ENCODE measurements at places on chromosomes 5 and 9.

DNA sequence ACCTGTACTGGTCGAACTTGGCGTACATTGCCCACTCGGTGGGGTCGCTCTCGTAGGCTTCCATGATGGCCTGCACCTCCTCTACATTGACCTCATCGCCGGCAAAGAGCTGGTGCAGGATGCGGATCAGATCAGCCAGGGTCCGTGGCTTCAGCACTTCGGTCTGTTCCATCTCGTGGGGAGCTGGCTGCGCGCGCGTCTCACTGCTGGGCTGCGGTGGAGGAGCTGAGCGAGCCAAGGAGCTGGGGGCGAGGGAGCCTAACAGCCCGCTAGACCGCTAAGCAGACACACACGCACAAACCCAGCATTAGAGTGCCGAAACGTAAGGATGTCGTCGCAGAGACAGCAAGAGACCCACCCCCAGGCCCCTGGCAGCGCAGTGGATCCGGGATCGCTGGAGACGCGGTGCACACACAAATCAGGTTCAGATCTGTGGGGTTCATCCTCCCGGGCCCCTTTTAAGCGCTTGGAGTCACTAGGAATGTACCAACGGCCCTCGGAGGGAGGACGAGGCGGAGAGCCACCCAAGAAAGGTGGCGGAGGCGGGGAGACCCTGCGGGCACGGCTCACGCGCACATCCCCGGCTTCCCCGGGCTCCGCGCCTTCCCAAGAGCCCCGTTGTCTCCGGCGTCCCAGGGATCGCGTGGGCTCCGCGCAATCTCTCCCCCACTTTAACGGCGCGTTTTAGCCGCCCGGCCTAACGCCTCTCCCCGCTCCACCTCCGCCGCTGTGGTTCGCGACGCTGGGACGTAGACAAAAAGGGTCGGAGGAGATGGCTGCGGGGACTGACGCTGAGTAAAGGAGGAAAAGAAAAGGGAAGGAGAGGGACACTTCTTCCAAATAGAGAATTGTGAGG lies at the start of gene CDO1:
Gene CDO1 (minus strand): TSS at position 434 of the 856 bp plus-strand sequence. CDS start 262 bp downstream, at position 172.
- DNase-seq: peak; percentile 59

DNA sequence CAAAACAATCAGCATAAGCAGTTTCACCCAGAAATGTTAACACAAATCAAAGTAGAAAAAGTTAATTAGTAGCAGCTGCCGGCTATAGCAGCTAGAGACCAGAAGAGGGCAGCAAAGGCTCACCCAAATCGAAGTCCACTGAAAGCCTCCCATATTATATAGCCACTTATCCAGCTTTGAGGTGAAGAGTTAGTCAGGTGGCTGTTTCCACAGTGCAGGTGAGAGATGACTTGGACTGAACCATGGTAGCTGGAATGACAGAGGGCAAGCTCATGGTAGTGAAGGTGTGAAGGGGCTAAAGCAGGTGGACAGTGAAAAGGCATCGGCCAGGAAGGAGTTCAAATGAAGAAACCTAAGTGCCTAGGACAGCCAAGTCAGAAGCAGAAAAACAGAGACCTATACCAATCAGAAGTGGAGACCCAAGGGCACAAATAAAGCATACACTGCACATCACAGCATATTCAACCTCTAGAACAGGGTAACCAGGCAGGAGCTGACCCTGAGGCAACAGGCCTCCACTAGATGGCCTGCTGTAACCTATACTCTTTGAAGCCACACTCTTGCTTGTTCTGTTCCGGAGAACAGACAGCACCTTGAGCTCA lies 7.2 kb upstream of the RNF38 start:
- peak; percentile 65 for DNase-seq

GRCh38 chr9:35652829-35653209 lies 2.1 kb upstream of the SIT1 start:
- no peak for DNase-seq

DNA sequence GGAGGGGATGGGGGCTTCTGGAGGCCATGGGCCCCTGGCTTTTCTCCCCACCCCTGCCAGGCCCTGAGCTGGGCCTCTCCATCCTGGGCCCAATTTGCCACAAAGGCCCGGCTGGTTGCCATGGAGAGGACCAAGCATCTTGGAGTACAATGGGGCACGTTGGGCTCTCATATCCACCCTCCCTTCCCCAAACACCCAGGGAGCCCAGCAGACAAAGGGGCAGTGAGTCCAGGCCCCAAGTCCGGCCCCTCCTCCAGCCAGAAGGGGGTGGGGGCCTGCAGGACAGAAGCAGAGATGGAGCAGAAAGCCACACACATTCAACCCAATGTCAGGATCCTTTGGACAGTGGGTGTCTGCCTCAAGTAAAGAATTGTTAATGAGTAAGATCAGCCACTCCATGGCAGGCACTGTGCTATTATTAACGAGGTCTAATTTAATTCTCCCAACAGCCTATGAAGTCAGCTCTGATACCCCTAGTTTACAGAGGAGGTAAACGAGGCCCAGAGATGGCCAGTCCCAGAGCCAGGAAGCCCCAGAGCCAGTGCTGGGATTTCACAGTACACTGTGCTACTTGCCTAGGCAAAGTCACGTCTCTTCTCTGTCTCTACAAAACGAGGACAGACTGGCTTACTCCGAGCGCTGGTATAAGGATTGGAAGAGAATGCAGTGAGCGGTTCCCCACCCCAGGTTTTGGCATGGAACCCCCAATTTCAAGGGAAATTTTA lies 2.3 kb downstream of the CRB2 start:
- no peak for DNase-seq

DNA sequence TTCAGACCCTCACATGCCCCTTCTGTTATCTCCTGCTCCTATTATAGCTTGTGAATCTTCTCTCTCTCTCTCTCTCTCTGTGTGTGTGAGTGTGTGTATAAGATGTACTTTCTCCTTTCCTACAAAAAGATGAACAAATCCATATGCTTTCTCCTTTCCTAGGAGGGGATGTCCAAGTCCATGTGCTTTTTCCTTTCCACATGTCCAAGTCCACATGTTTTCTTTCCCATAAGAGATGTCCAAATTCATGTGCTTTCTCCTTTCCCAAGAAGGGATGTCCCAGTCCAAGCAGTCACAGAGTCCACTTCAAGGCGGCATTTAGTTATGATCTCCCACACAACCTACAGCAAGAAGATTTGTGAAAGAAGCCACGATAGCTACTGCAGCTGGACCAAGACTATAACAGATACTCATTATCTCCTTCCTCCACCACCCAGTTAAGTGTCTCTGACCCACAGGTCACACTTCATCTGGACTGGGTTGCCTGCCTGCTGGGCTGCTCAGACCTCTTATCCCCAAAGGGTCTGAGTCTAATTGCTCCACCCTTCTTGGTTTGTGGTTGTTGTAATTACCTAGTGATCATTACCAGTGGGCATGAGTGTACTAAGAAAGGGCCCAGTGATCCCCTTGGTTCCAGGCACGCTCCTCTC lies 18.4 kb upstream of the FOXI1 start:
- DNase-seq: no peak

DNA sequence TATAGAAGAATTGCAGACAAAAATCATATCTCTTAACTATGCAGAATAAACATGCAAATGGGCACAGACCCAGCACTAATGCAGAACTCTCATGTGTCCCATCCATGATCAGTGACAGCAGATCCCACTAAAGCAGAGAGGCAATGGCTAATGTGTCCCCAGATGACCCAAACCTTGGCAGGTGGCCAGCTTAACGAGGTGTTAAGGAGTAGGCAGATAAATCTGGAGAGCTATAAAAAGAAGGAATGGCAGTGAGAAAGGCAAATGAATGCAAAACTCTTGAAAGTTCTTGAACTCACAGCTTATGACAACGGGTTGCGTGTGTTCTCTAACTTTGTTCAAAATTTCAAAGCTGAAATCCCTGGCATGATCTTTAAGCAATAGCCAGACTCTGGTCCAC lies 265.4 kb downstream of the RASEF start:
- no peak for DNase-seq

GRCh38 chr9:110938242-110938641 lies 100.0 kb downstream of the LPAR1 start:
- no peak for DNase-seq
